Epithelial cell of esophagus (primary cell): ENCODE measurements at places on chromosomes 7 and 10.

GRCh38 chr7:153401795-153402720 lies 642.5 kb downstream of the ACTR3B start:
- no peak for DNase-seq

GRCh38 chr7:16785846-16786245 lies 19.0 kb downstream of the AGR2 start:
- no peak for DNase-seq

DNA sequence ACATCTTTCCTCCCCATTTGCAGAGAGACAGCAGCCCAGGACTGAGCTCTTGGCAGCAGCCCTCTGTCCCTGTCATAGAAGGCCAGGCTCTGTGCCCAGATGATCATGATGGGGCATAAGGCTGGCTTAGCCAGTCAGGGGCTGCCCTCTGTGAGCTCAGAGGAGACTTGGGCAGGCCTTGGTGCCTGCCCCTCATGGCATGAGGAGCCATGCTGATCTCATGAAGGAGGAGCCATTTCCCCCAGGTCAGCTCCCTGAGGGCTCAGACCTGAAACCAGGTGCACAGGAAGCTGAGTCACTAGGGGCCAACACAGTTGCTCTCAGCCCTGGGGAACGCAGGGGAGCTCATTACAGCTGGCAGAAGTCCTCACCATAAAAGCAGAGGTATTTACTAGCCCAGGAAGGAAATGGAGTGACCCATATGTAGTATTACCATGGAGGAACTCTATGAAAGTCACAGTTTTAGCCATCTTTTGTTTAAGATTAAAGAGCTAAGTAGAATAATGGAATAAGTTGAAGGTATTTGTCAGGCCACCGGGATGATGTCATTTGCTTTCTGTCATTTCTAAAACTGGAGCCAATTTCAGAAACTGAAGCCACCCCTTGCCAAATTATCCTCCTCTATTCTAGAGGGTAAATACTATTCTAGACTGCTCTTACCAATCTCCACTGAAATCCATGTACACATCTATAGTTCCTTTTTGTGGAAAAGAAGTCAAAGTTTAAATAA lies 362.4 kb upstream of the ZNF32 start:
- DNase-seq: peak; percentile 3

- no peak for DNase-seq
Observed at GRCh38 chr10:23342213-23342884, 2.2 kb downstream of the C10orf67 start.

DNA sequence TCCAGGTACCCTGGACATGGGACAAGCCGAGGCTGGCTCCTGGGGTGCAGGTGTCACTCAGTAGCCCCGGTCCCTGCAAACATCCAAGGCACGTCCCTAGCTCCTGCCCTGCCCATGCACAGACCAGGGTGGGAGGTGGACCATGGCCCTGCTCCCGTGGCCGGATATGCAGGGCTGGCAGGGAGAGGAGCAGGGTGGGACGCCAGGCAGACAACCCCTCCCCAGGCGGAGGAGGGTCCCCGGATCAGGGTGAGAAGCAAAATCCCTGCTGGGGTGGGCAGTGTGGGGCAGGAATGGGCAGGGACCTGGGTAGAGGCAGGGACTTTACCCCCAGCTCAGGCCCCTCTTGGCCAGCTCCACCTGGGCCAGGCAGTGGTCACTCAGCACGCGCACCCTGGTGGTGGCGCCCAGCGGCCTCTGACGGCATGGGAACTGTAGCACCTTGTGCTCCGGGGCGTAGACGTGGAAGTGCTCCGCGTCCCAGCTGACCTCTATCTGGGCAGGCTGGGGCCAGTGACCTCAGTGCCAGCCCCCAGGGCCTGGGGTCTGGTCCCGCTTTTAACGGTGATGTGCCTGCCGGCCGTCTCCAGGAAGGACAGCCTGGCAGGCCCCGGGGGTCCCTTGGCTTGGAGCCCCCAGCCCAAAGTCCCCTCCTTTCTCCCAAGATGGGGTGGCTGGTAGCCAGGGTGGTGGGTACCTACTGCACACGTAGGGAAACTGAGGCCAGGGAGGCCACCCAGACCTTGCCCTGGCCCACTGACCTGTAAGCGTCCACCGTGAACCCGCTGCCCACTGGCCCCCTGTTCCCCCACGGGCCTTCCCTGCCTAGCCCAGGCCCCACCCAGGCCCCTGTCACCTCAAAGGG lies 1.2 kb downstream of the GRIFIN start:
- DNase-seq: no peak

GRCh38 chr10:3833046-3833445 lies 48.0 kb upstream of the KLF6 start:
- DNase-seq: no peak

- no peak for DNase-seq
Observed at GRCh38 chr10:116139886-116140285, 133.1 kb downstream of the GFRA1 start.

DNA sequence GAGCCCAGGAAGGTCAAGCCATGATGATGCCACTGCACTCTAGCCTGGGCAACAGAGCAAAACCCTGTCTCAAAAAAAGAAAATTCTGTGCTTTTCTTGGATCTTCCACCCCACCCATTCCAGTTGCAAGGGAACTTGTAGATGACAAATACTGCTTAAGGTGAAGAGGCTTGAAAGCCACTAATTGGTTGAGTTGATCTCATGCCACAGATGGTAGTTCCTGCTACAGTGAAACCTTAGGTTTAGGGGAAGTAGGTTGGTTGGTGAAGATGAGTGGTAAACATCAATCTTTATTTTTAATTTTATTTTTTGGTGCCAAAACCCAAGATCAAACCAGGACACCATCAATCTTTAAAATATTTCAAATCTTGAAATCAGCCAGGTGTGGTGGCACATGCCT lies 2.9 kb upstream of the GDI2 start:
- DNase-seq: no peak

DNA sequence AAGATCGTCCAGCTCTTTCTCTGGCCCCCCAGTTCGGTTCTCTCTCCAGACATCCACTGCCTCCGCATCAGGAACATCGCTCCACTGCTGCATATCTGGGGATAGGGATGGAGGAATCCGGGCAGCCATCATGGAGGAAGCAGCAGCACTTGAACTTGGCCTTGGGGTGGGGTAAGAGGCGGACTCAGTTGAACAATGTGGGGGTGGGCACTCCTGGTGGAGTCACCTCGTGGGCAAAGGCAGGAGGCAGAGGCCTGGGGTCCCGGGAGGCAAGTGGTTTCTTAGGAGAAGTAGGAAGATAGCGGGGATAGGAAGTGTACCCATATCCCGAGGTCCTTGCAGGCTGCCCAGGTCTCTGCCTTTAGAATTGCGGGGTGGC lies 98.3 kb downstream of the CHST15 start:
- DNase-seq: no peak

DNA sequence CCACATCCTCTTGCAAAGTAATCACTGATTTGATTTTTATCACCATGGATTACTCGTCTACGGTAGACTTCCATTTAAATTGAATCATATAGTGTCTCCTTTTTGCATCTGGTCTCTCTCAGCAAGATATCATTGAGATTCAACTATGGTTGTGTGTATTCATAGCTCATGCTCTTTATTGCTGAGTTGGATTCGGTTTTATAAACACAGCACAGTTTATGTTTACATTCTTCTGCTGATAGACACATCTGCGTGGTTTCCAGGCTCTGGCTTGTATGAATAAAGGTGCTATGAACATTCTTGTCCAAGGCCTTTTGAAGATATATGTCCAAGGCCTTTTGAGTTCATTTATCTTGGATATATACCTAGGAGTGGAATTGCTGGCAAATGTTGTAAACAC lies 356.5 kb upstream of the CELF2 start:
- no peak for DNase-seq

GRCh38 chr10:26211781-26212444 lies 4.7 kb upstream of the GAD2 start:
- no peak for DNase-seq

GRCh38 chr10:103692436-103692951 lies 162.9 kb downstream of the SH3PXD2A start:
- no peak for DNase-seq

- no peak for DNase-seq
Observed at GRCh38 chr7:138228119-138228518, 151.9 kb downstream of the AKR1D1 start.

- DNase-seq: peak; percentile 11
Observed at GRCh38 chr7:151082141-151083070, 887 bp downstream of the TMUB1 start.

GRCh38 chr10:89076120-89076519 lies 85.5 kb downstream of the FAS start:
- no peak for DNase-seq

GRCh38 chr7:99089914-99090629 lies 53.8 kb downstream of the SMURF1 start:
- no peak for DNase-seq

DNA sequence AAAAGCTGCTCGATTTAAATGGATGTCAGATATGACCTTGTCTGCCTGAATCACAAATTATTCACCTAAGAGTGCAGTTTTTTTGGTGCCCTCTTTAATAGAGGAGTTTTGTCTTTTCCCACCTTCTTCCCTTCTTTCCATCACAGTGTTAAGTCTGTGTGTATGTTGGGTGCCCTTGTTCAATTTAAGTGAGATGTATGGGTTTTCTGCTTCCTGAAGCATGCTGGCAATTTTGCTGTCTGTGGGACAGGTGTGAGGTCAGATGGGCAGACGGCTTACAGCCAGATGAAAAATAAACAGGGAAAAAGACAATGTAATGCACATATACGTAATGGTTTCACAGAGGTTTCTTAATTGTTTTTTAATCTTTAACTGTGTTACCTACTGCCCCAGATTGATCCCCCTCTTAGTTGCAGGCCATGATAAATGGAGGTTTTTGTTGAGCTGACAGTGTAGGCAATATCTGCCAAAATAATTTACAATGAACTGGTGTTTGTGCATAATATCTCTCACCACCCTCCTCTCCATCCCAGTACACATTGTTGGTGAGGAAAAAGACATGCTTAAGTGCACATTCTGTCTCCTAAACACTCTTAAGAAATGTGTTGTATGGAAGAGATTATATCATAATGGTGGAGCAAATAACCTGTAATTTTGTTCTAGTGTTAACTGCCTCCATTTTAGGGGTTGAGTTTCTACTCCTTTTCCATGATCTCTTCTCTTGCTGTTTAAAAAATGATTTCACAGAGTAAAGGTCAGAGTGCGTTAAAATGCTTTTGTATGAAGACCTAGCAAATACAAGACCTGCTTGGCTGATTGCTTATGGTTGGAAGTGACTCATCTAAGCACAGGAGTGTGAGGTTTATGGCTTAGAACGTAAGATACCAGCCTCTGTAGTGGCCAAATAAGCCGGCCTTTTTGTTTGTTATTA lies 123.9 kb downstream of the LRRC4 start:
- DNase-seq: peak; percentile 50

DNA sequence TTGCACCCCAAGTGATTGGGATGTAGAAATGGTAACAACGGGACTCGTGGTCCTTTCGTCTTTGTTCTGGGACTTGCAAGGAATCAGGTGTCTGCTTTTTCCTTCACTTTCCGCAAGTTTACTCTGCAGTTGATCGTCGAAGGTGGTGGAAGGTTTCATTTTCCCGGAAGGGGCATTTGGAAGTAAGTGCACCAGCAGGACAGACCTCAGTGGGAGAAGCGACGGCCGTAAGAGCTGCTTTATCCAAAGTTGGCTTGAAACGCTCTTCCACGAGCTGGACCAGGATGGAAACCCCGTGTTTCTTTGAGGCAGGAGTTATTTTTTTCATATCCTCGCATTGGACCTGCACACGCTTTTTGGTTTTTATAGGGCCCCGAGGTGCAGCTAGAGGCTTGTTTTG lies 1.2 kb downstream of the BRI3 start:
- no peak for DNase-seq

- peak; percentile 94 for DNase-seq
Observed at GRCh38 chr10:58919927-58920654, 256.4 kb upstream of the PHYHIPL start.

DNA sequence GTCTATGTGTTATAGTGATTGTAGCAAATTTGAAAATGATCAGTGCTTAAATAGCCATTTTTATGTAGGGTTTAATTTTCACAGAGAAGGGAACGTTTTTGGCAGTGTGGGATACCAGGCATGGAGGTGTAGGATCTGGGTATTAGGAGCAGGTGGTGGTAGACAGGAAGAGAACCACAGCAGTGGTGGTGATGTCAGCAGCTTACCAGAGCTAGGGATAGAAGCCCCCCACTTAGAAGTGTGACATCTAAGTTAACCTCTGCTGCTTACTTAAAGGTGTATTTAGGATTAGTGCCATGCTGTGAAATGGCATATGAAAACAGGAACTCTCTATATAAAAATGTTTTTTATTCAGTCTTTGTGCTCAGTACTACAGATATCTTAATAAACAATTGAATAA lies 73.8 kb downstream of the CREM start:
- no peak for DNase-seq

DNA sequence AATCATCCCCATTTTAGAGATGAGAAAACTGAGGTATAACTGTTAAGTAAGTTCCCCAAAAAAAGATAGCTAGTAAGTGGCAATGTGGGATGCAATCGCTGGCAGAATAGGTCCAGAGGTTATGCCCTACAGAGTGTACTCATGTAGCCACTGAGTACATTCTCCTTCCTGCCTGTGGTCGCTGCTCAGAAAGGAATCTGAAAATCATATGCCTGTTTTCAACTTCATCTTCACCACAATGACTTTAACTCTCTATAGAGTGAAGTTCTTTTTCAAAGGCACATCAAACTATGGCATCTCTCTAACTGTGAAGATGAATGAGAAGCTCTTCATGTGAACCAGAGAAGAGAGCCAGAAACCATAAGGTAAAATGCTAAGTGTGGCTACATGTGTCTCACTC lies 162.2 kb upstream of the SLC25A13 start:
- DNase-seq: no peak

- no peak for DNase-seq
Observed at GRCh38 chr10:130929422-130930325, 381.8 kb downstream of the TCERG1L start.

DNA sequence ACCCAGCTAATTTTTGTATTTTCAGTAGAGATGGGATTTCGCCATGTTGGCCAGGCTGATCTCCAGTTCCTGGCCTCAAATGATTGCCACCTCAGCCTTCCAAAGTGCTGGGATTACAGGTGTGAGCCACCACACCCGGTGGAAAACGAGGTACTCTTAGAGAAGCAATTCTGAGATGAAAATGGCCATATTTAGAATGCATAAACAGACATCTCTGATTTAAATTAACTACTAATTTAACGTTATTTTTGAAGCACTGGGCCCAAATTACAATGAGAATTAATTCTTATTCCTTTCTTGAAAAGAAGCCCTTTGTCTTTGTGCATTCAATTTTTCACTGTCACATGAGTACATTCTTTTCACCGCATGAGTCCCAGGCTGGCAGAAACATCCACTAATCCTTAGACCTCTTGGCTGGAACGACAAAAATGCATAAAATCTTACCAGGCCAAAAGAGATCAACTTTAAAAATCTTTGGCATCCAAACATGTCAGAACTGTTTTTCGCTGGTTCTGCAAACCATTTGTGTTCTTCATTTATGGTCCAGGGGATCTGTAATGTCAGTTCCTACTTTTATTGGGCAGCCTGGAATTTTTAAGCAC lies 60.1 kb upstream of the CAPZA2 start:
- DNase-seq: no peak

GRCh38 chr10:49592726-49593563 lies 17.2 kb upstream of the SLC18A3 start:
- peak; percentile 69 for DNase-seq

GRCh38 chr7:141880960-141881359 lies 35.2 kb upstream of the OR9A4 start:
- no peak for DNase-seq
